ENCODE measurements at places on chromosomes 12 and 14. TPM values are rescaled to one million over a fixed set of nuclear protein-coding genes. Genes with fewer than 3 reads are reported as not detected.

- peak; percentile 5 for DNase-seq
Measured at GRCh38 chr12:45379261-45379660, 163.4 kb downstream of the ANO6 start.

The RPS6KL1 gene
- total RNA-seq = 0.80 TPM

- DNase-seq = peak; percentile 93
Measured at GRCh38 chr14:33646692-33647260, 304.1 kb downstream of the EGLN3 start.

- DNase-seq = no peak
Measured at GRCh38 chr12:89709995-89710872, 1.6 kb upstream of the ATP2B1 start.

DNA sequence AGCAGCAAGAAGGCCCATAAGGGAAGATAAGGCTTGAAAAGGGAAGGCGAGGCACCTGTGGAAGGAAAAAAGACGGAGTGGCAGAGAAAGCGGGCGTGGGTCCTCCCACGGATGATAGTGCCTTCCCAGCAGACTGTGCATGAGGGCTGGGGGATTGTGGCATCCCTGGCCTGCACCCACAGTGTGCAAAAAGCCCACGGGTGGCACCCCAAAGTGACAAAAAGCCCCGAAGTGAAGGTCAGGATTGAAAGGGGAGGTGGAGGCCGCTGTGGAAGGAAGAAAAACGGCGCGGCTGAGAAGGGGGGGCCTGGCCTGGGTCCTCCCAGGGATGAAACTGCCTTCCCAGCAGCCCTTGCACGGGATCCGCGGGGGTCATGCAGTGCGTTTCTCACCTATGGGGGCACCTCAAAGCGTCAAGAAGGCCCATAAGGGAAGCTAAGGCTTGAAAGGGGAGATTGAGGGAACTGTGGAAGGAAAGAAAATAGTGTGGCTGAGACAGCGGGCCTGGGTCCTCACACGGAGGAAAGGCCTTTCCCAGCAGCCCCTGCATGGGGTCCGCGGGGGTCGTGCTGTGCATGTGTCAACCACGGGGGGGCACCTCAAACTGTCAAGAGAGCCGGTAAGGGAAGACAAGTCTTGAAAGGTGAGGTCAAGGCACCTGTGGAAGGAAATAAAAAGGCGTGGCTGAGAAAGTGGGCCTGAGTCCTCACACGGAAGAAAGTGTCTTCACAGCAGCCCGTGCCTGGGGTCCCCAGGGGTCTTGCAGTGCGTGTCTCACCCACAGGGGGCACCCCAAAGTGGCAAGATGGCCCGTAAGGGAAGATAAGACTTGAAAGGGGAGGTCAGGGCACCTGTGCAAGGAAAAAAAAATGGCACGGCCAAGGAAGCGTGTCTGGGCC lies 274.1 kb downstream of the ALG10 start:
- DNase-seq = no peak

All from LHCN-M2 (cell line).